ENCODE measurements at places on chromosomes 12 and 14. TPM values are rescaled to one million over a fixed set of nuclear protein-coding genes. Genes with fewer than 3 reads are reported as not detected.

GRCh38 chr12:622416-622815 is 40.8 kb downstream of the NINJ2 start:
- DNase-seq, result no peak

PZP gene
- total RNA-seq, result not detected

CYP27B1 gene
- 0.56 TPM for total RNA-seq

FAM177A1 gene
- total RNA-seq, result 18.5 TPM

DNA sequence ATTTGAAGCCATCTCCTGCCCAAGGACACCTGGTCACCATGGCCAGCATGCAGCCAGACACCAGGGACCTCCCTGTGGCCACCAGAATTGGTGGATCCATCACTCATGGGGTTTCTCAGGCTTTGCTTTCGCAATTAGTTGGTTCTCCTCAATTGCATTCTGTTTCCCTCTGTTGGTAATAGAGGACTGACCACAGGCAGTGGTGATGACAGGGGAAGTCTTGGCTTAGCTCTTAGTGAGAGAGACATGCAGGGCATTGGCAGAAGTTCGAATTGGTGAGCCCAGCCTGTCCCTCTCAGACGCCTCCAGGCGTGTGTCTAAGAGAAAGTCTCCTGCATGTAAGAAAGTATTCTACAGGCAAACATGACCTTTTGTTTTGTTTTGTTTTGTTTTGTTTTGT is 21.3 kb downstream of the HCAR2 start:
- peak; percentile 16 for DNase-seq

PROX2 gene
- total RNA-seq, result not detected

DNA sequence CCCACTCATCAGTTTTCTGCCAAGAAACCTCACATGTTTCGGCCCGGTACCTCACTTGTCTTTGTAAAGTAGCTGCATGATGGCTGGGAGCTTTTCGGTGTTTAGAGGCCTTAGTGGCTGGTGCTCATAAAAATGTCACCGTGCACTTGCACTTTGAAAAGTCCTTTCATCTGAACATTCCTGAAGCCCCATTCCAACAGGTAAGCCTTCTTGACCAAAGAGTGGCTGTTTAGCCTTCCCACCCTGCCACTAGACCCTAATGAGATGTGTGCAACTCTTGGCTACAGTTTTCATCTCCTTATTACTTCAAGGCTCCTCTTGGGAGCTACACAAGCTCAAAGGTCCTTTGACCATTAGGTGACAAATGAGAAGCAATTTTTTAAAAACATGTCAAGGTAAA is 135.2 kb downstream of the HMGA2 start:
- no peak for DNase-seq

DNA sequence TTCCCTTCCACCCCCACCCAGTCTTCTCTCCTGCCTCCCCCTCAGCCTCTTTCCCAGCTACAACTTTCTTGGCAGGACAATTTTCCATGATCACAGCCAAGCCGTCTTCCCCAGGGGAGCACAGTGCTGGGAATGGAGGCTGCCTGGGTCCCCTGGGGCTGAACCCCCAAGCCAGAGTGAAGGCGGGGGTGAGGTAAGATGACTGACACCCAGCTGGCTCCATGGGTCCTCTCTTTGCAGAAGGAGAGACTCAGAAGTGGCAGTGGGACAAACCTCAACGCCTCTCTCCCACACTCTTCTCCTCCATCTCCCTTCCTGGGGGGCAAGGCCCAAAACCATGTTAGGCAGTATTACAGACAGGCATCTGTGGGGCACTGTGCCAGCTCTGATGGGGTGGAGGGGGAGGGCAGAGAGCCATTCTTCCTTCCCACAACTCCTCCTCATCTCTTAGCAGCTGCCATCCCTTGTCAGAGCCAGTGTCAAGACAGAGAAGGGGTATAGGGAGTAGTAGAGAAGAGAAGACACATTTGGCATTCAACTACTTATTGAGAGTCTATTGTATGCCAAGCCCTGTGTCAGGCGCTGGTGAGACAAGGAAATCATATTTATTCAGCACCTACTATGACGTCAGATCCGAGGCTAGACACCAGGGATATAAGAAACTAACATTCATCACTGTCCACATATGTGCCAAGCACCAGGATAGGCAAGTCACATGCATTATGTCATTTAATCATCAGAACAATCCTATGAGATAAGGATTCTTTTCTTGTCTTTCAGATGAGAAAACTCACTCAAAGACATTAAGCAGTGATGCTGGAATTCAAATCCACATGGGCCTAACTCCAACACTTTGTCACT is 3.6 kb downstream of the ITGA7 start:
- DNase-seq, result peak; percentile 35

DNA sequence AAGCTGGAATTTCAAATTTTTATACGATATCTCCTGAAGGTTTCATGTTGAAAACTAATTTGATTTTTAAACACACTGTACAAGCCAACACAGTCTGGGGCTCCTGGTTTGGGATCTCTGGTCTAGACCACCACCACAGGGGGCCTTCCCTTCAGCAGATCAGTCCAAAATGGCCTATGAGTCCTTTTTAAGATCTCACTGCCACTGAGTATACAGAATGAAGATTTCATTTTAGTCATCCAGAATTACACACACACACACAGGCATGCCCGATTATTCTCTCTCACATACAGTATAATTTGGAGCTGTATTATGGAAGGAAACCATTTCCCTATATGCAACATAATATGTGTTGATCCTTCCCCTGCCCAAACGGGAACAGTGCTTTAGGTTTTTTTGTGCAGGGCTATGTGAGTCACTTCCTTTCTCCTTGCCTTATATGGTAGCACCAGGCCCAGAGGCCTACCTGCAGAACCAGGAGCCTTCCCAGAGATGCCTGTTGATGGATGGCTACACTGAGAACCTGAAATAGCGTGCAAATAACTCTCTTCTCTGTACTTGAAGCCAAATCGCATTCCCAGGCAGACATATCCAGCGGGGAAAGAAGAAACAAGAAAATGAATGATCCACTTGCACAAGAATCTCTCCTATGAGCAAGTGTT is 28.1 kb upstream of the WNK1 start:
- no peak for DNase-seq

- no peak for DNase-seq
Observed at GRCh38 chr14:26863736-26864135, 265.9 kb upstream of the NOVA1 start.

DNA sequence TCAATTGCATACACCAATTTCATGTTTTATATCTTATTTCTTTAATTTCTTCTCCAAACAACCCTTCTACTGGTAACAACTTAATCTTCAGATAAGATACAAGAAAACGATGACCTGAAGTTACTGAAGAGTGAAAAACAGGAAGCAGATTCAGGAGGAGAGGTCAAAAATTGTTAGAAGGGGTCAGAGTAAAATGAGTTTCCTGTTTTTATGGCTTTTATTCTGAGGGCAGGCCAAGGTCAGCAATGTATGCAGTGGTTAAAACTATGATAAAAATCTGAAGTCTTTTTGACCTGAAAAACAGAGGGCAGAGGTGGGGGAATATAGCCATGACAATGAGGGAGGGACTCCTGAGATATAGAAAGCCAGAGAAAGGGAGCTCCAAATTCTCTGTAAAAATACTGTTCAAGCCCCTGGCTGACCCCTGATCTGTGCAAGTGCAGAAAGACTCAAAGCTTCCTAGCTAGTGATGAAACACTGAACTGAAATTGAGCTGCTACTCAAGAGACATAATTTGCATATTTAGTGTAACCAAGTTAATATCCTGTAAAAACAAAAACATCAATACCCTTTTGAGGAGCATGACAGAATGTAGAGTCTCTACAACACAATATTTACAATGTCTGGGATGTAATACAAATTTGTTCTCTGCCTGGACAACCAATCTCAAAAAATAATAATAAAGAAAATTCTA is 514.3 kb upstream of the SEL1L start:
- no peak for DNase-seq

ALDH1L2 gene
- 22.8 TPM for total RNA-seq

DNA sequence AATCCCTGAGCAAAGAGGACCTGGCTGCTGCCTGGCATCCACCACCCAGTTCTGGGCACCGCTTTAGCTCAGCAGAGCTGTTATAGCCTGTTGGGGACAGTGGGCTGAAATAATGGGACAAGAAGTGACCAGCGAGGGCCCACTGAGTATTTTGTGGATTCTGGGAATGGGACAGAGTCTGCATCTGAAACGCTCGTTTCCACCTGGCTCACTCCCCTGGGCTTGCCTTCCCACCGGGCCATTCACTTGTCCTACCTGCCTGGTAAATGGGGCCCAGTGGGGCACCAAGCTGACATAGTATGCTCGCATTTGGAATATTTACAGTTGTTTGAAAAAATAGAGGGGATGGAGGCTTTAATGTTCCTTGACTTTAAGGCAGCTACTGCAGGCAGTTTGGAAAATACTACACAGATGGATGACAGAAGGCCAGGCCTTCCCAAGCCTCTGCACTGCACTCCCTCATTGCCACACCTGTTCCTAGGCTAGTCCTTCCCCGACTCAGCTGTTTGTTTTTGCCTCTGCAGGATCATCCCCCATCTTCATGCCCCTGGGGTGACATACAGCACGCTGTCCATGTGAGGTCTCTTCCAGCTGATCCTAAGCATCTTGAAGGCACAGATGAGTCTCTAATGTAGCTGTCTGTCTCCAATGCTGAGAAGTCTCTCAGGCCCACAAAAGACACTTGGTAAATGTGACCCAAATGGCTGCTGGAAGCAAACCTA is 61.3 kb upstream of the DICER1 start:
- no peak for DNase-seq

- no peak for DNase-seq
Observed at GRCh38 chr12:98579347-98579746, 14.1 kb upstream of the SLC25A3 start.

- DNase-seq, result no peak
Observed at GRCh38 chr14:69663300-69663643, 51.9 kb downstream of the SUSD6 start.

- peak; percentile 11 for DNase-seq
Observed at GRCh38 chr14:31787377-31787776, 226.2 kb downstream of the NUBPL start.

GRCh38 chr12:71139153-71139735 is 18.6 kb downstream of the TSPAN8 start:
- DNase-seq, result no peak

LRRC43 gene
- not detected for total RNA-seq

DNA sequence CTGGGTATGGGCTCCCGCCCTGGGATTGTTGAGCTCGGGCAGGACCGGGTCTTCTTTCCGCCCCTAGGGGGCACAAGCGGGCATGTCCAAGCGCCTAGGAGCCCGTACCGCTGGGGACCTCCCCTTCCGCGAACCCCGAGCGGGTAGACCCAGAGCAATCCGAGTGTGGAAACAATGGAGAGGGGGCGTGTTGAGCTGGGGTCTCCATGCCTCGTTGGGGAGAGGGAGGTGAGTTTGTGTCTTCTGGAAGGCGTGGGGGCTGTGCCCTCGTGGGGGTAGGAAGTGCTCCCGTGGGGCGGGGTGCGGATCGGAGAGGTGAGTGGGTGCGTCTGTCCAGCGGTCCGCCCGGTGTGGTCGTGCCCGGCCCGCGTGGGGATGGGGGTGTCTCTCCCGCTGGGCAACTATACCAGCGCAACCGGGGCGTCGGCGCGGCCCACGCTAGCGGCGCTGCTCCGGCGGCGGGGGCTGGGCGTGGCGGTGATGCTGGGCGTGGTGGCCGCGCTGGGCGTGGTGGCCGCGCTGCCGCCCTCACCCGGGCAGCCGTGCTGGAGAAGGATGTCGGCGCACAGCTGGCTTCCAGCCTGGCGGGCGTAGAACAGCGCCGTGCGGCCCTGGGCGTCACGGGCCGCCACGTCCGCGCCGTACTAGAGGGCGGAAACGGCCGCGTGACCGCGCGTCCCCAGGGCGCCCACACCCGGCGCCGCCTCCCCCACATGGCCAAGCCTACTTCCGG is 12.2 kb downstream of the AGAP2 start:
- peak; percentile 76 for DNase-seq

KLRC4 gene
- not detected for total RNA-seq

DNA sequence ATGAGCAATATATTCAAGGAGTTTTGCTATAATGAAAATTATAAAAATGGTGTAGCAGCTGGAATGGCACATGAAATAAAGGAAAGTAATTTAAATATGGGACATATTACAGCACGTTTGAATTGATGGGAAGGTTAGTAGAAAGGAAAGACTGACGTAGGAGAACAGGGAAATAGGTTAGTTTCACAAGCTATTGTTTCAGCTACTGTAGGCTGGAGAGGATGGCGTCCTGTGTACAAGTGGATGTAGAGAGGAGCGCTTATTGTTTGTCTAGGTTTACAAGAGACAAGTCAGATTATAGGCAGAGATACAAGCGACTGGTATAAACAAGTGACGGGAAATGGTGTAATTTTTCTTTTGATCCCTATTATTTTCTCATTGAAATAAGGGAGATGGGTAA is 431.2 kb upstream of the PDE3A start:
- no peak for DNase-seq

DNA sequence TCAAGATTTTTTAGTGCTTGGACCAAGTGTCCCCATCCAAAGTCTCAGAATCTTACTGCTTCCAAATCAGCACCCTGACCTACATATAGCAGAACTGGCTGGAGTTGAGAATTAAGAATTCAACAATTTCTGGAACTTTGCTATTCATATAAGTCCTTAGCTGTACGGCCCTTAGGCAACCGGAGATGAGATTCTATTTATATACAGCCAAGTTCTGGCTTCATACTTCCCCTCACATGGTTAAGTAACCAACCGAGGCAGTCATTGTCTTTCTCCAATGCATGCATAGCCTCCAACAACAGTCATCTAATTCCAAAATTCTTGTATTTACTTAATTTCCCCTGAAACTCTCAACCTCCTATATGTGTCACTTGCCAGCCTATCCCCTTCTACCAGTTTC is 76.6 kb downstream of the SINHCAF start:
- DNase-seq, result no peak

RNU4-1 gene
- total RNA-seq, result under 0.01 TPM

- peak; percentile 72 for DNase-seq
Observed at GRCh38 chr14:59055439-59056045, 132.9 kb upstream of the DAAM1 start.

ARMH4 gene
- 4.4 TPM for total RNA-seq

DNA sequence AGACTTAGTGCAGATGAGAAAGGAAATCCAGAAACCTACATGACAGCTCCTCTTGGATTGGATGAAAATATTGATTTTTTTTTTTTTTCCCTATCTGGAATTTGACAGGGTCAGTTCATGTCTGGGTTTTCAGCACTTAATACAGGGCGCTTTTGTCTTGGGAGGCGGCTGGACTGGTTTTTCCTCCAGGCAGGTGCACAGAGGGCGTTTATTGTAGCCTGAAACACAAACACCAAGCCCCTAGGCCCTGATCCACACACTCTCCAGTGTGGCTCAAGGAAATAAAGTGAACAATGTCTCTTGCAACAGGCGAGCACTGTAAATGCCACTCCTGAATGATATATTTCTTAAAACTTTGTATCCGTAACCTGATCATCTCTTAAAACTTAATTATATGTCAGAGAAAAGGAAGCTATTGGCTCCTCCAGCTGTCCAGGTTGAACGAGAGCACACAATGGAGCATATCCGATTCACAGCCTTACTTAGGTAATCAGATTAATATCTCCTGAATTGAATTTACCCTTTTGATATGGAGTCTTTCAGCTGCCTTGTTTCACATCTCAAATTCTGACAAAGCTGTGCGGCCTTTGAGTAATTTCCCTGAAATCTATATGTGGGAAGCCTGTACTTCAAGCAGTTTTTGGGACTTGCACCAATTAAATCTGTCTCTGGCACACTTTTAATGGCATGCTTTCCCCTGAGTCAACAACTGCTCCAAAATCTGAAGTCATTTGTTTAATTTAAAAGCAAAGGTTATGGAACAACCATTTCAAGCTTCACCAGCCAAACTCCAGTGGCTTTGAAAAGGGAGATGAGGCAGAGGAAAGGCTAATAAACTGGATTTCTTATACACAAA is 485.7 kb downstream of the ZFP36L1 start:
- peak; percentile 51 for DNase-seq
